CD4-positive, alpha-beta T cell treated with Interleukin-15 for 1 hour (primary cell): ENCODE measurements at places on chromosomes 5 and 9.

DNA sequence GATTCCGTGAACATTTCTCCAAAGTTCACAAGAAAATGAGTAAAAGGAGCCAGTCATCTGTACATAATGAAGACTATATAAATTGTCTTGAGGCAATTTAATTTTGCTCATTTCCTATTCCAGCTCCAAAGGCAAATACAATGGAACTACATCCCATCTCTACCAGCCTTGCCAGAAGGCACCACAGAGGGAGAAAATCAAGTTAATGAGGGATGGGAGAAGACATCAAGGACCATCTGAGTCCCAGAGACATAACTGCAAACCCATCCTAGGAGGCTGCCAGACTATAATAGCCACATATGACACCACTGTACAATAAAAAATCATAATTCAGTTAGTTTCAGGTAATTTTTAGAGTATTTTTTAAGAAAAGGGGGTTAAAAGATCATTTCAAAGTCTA, 136.3 kb upstream of the RGMB start:
- DNase-seq, result no peak

- DNase-seq, result no peak
Observed at GRCh38 chr5:136054142-136055019, 25.6 kb downstream of the TGFBI start.

GRCh38 chr5:93723005-93723404, 18.4 kb downstream of the POU5F2 start:
- DNase-seq, result no peak

GRCh38 chr9:21943464-21943863, 50.7 kb downstream of the CDKN2A start:
- no peak for DNase-seq
